Anterior cingulate cortex (tissue), 58 donors: ENCODE measurements at places on chromosomes 5 and 9.

DNA sequence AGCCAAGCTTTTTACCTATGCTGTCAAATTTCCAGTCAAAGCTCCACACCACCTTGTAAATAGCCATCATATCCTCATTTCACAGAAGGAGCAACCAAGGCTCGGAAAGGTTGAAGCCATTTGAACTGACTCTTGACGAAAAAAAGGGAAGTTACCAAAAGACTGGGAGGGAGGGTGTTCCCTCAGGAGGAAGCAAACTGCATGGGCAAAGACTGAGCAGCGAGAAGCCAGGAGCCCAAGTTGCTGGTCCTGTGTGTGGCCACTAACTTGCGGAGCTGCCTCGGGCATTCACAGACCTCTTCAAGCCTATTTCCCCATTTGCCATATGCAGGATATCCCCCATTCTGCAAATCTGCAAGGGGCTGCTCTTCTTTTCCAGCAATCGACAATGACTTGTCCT, 37.4 kb downstream of the TTLL11 start:
- no peak for DNase-seq

GRCh38 chr5:142654578-142655058, 31.3 kb downstream of the FGF1 start:
- DNase-seq = no peak

DNA sequence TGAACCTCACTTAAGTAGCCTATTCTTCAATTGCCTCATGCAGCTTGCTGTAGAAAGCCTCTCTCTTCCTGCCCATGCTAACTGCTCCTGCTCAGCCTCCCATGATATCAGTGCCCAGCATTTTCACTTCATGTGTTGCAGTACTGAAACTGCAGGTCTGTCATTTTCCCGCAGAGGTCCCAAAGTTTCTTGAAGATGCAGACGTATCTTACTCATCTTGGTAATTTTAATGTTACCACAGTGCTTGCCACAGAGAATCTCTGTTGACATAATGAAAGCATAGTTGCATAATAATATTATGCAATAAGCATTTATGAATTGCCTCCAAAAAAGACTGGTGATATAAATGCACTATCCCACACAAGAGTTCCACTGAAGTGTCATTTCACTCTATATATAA, 561.1 kb upstream of the DAP start:
- DNase-seq = no peak

- no peak for DNase-seq
Observed at GRCh38 chr9:2630158-2630557, 8.6 kb downstream of the VLDLR start.

- DNase-seq = no peak
Observed at GRCh38 chr9:847505-847904, 6.0 kb downstream of the DMRT1 start.

- DNase-seq = no peak
Observed at GRCh38 chr9:109031241-109031640, 17.9 kb upstream of the CTNNAL1 start.

- no peak for DNase-seq
Observed at GRCh38 chr5:107805166-107805565, 134.4 kb upstream of the EFNA5 start.

DNA sequence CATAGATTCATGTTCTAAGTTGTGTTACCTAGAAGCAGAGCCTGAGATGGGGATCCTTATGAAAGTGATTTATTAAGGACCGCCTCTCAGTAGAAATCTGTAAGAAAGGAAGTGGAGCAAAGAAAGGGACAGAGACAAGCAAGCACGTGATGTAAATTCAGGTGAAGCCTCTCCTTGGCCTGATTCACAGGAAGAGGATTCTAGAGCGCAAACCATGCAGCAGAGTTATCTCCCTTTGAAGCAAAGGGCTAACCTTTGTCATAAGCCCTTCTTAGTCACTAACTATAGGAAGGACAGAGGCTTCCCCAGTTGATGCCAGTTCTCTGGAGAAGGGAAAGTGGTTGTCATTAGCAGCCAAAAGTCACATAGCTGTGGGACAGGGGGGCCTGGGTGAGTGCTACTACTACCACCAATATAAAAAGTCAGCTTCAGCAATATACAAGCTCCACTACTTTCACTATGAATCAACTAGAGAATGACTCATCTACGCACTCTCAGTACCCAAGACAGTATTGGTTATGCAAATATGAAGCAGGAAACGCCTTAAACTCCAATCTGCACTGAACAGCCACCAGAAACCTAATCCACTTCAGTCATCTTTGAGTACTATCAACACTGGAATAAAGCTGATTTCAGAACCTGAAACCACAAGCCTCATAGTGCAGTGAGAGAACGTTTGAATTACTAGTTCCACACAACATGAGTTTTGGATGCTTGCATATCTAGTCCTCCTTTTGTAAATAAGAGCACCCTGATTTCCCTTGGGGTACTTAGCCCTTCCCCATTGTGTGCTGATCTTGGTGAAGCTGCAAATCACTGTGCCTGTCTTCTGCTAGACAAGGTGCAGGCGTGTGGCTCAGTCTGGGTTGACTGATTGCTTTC, 162.7 kb downstream of the ZNF608 start:
- DNase-seq = no peak

DNA sequence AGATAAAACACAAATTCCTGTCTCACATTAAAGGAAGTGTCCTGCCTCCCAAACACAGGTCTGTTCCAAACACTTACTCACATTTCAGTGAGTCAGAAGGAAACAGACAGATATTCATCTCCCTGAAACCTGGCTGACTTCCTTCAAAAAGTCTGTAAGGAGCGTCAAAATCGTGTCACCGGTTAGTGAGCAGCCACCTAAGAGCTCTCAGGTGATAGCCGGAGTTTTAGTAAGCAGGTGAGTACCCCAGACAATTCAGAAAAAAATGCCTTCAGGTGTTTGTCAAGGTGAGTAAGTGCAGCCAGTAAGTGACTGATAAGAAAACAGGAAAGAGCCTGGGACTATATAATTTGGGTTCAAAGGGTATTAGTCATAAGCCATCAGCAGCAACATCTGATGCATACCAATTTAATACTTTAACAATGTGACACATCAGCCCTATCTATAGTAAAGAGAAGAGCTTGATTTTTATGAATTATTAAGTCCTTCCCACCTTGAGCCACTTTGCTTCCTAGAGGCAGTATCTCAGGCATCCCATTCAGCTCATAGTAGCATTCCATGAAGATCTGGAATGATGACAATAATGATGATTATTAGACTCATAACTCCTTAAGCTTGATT, 1.3 kb upstream of the ITGA2 start:
- DNase-seq = no peak
